ENCODE measurements at places on chromosomes 2 and 18.

DNA sequence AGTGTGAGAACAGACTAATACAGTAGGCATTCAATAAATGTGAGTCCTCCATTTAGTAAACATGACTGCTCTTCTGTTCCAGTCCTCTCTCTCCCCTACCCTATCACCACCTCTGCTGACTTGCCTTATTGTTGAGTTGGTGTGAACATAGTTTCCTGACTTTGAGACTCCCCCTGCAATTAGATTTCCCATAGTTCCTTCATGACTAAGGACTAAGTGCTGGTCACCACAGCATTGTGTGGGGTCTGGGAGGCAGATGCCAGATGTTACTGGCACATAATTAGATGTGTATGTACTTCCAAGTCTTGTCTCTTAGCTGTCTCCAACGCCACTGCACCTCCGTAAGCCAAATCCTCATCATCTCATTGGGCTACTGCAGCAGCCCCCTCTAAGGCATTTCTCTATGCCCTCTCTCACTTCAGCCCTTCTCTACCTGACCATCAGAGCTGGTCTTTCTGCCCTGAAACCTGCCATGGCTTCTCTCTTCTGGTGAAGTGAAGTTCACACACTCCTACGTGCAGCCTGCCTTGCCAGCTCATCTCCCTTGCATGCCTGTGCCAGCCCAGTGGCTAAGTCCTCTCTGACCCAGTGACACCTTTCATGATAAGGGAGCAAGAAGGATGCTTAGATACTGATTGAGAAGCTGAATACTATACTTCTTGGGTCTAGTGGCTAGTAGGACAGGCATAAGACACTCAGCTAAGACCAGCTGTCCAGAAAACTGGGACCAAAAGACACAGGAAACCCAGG is 81.6 kb upstream of the ALPP start:
- DNase-seq: no peak

DNA sequence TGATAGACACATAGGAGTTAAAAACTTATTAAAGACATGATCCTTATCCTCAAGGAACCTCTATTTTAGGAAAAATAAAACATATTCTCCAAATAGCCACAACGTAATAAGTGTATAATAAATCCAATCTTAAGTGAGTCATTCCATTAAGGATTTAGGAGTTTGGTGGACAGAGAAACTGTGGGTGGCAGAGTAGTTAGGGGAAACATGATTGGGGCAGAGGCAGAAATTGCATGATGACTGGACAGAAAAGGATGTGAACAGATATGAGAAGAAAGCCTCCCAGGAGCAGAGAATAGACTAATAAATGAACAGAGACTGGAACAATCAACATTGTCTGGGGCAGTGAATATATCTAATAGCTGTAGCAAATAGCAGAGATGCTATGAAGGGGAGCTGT is 48.1 kb upstream of the SIGLEC15 start:
- DNase-seq: no peak

- DNase-seq: no peak
Observed at GRCh38 chr2:157986761-157987160, 110.6 kb upstream of the ACVR1 start.

GRCh38 chr2:28364610-28365009 is 28.0 kb upstream of the FOSL2 start:
- no peak for DNase-seq

- no peak for DNase-seq
Observed at GRCh38 chr2:179613701-179614100, 247.7 kb downstream of the ZNF385B start.

GRCh38 chr2:214837466-214837865 is 28.0 kb upstream of the BARD1 start:
- no peak for DNase-seq

- DNase-seq: no peak
Observed at GRCh38 chr2:161131074-161131680, 29.1 kb upstream of the TANK start.

- DNase-seq: no peak
Observed at GRCh38 chr2:20076757-20077156, 25.3 kb upstream of the LAPTM4A start.

DNA sequence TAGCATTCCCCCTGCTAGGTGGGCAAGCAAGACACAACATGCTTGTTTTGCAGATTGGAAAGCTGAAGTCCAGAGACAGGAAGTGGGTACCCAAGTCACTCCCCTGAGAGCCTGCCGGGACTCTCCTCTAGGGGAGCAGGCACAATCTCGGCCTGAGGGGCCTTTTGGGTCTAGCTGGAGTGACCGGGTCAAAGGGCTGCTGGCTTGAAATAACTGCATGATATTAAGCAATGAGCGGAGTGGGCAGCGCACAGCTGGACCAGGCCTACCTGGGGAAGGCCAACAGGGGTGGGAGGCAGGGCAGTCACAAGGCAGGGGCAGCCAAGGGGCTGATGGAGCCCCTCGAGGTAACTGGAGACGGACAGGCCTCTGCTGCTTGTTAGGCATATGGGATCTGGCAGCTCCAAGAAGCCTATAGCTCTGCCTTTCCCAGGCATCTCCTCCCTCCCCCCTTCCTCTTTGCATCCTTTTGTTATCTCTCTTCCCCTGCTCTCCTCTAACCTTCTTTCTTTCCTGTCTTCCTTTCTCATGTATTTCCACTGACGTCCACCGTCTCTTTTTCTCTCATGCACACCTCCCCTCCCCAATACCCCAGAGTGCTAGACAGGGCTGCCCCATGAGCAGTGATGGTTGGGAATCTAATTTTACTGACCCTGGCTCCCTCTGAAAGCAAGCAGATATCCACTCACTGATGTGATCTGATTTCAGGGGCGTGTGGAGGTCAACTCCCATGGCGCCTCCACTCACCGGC is 237.5 kb downstream of the LOXHD1 start:
- DNase-seq: no peak

- no peak for DNase-seq
Observed at GRCh38 chr2:188604579-188604978, 312.9 kb downstream of the GULP1 start.

DNA sequence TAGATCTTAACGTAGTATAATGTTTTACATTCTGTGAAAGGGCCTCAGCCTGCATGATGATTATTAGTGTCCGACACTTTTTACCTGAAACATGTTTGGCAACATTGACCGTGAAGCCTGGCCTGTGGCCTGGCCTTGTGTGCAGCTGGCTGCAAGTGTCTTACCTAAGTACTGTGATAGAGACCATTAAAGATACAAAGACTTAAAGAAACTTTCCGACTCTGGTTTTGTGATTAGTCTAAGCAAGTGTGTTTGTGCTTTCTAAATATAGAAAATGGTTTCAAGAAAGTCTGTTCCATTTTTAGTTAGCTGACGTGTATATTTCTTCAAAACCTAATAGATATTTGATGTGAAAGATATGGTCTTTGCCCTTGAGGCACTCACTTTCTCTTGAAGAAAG is 601.8 kb downstream of the LRP1B start:
- no peak for DNase-seq

Data from esophagus muscularis mucosa (tissue), 4 donors.